Kidney (tissue), 22 donors: ENCODE measurements at places on chromosomes 6 and 20. TPM values are rescaled to one million over a fixed set of nuclear protein-coding genes. Genes with fewer than 3 reads are reported as not detected.

DNA sequence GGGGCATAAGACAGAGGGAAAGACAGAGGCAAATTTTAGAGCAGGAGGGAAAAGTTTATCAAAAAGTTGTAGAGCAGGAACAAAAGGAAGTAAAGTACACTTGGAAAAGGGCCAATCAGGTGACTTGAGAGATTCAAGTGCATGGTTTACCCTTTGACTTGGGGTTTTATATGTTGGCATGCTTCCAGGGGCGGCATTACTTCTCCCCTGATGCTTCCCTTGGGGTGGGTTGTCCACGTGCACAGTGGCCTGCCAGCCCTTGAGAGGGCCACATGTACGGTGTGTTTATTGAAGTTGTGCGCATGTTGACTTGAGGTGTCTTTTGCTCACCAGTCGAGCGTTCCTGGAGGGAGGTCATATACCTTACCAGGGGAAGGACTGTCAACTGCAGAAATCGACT lies 259.5 kb upstream of the JARID2 start:
- DNase-seq = no peak

GRCh38 chr6:136956590-136957544 lies 34.8 kb downstream of the SLC35D3 start:
- peak; percentile 17 for DNase-seq

- no peak for DNase-seq
Measured at GRCh38 chr6:84442208-84442607, 214.8 kb upstream of the CEP162 start.

GRCh38 chr6:27940766-27941165 lies 16.3 kb upstream of the OR2B6 start:
- no peak for DNase-seq

SERAC1 gene
- total RNA-seq = 6.7 TPM
